ENCODE measurements at places on chromosomes 6 and 20.

- peak; percentile 97 for DNase-seq
Observed at GRCh38 chr6:154471609-154472362, 38.7 kb downstream of the CNKSR3 start.

- no peak for DNase-seq
Observed at GRCh38 chr20:46488451-46488850, 24.9 kb downstream of the ZNF334 start.

GRCh38 chr6:114955363-114955762, 612.5 kb upstream of the HS3ST5 start:
- no peak for DNase-seq

- DNase-seq: no peak
Observed at GRCh38 chr6:34829137-34829536, 37.3 kb downstream of the BLTP3A start.

- no peak for DNase-seq
Observed at GRCh38 chr6:15608396-15608795, 54.4 kb downstream of the DTNBP1 start.

- no peak for DNase-seq
Observed at GRCh38 chr6:51301962-51302361, 483.3 kb downstream of the TFAP2B start.

DNA sequence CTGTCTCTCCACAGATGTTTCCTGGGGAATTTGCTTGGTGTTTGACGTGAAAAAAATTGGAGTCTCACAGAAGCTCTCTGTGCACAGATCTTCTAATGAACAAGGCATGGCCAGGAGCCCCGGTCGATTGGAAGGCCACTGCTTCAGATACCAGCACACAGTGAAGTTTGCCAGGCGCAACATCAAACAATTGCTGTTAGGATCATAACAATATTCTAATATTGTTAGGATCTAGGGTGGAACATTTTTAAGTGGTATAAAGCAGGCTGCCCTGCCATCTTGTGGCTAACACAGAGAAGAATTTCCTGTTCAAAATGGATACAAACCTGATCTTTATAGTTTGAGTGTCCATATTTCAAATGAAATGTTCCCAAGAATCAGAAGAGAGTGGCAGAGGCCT, 64.1 kb downstream of the C6orf118 start:
- no peak for DNase-seq

DNA sequence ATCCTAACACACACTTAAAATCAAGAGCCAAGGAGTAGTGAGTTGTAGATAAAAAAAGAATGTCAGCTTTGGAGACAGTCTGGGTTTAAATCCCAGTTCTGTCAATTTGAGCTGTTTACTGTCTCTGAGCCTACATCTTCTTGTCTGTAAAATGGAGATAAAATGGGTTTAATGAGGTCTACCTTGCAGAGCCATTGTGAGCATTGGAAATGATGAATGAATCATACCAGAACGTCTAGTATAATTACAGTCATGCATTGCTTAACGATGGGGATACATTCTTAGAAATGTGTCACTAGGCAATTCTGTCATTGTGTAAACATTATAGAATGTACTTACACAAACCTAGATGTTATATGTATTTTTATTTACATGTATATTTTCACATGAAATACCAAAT, 17.6 kb upstream of the SGK2 start:
- no peak for DNase-seq

DNA sequence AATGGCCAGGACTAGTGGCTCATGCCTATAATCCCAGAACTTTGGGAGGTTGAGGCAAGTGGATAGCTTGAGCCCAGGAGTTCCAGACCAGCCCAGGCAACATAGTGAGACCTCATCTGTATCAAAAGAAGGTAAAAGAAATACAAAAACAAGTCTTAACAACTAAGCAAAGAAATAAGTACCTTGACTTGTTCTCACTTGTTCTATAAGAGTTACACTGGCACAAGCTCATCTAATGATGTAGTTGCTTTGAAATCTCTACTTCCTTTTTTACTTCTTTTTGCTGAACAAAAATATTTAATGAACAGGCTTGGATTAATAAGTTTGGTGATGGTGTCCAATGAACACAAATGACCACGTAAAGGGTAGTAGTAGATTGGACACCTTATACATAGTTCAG, 72.2 kb downstream of the SGK1 start:
- DNase-seq: no peak

DNA sequence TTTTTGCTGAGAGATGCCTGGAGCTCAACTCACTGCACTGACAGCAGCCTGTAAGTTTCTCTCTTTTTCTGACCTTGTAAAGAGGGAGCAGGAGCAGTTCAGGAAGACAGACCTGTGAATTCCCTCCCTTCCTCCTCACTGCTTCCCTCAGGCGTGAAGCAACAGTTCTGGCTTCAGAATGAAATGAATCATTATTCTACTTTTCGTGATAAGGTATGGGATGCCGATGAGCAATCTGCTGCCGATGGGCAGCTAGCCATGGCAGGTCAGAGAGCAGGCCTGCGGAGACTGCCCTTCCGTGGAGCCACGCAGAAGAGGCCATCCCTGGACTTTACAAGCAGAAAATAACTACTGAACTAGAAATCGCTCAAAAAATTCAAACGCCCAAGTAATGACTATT, 426.5 kb upstream of the RNF217 start:
- DNase-seq: peak; percentile 4

- DNase-seq: no peak
Observed at GRCh38 chr6:1070085-1070521, 241.8 kb upstream of the FOXQ1 start.

- no peak for DNase-seq
Observed at GRCh38 chr6:15331143-15331542, 85.3 kb downstream of the JARID2 start.

GRCh38 chr20:37643400-37643799, 50.4 kb upstream of the CTNNBL1 start:
- DNase-seq: no peak

DNA sequence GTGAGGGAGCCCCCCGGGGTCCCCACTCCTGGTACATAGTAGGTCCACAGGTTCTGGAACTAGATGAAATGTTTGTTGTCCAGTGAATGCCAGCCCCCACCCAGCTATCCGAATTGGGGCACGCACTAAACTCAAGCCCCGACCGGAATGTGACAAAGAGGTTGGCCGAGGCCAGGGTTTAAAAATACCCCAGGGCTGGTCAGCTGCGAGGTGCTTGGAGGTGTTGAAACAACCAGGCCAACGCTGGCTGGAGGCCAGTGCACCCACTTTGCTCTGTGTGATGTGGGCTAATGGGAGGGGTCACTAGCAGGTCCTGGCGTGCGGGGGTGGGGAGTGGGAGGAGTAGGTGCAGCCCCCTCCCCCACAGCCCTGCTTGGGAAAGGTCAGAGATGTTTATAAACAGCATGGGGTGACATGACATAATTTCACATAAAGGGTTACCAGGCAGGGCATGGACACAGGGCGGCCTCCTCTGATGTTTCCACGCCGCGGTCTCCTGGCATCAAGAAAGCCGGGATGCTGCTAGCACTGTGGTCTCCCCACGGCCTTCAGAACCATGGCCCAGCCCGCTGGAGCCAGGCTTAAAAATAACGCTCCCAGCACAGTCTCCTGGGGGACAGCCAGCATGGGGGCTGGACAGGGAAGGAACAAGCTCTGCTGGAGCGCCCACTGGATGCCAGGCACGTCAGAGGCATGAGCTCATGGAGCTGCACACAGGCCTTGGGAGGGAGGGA, 111.2 kb upstream of the PTPN1 start:
- no peak for DNase-seq

GRCh38 chr20:61600016-61600415, 348.0 kb downstream of the CDH4 start:
- DNase-seq: no peak

DNA sequence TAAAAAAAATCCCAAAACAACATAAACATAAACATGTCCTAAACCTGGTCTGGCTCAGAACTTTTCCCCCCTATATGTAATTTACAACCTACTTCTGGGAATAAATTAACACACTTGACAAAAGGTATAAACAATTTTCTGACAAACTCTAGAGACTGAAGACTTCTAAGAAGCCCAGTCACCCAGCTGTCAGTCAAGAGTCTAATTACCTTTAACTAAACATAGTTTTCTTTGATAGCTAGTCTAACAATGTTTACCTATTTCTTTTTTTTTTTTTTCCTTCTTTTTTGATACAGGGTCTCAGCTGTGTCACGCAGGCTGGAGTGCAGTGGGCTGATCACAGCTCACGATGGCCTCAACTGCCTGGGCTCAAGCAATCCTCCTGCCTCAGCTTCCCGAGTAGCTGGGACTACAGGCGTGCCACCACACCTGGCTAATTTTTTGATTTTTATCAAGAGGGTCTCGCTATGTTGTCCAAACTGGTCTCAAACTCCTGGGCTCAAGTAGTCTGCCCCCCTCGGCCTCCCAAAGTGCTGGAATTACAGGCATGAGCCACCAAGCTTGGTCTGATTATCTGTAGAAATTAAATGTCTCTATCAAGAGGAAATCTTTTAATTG, 932 bp upstream of the UBR2 start:
- no peak for DNase-seq

GRCh38 chr20:37816726-37817125, 86.2 kb upstream of the VSTM2L start:
- DNase-seq: no peak

- DNase-seq: no peak
Observed at GRCh38 chr6:51166914-51167313, 348.2 kb downstream of the TFAP2B start.

DNA sequence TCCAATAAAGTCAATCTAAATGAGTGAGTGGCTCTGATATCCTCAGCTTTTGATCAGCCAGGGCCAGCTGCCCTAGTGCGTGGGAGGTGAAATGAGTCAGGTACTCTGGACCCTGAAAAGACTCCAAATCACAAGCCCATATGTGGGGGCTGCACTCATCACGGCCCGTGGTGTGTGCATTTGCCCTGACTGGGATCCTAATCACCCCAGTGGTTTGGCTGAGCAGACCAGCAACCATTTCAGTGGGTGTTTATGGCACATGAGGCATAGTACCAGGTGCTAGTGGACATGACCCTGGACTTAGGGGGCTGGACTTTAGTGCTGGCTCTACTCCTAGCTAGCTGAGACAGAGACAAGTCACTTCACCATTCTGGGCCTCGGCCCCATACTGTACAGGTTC, 39.4 kb downstream of the SCML4 start:
- DNase-seq: no peak

DNA sequence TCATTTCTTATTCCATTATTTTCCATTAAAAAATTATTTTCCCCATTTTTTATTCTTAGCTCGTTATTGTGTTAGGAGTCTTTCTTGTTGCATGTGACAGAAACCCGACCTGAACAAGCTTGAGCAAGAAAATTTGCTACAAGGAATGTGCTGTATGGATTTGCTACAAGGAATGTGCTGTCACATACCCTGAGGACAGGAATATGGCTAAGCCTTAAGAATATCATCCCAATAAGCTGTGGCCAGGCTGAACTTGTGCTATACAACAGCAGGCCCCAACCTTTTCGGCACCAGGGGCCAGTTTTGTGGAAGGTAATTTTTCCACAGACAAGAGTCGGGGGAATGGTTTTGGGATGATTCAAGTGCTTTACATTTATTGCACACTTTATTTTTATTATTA, 114.0 kb downstream of the TRMT11 start:
- DNase-seq: no peak

GRCh38 chr20:58133020-58133808, 95.2 kb downstream of the ANKRD60 start:
- DNase-seq: no peak

- DNase-seq: no peak
Observed at GRCh38 chr20:46549188-46549972, 1.1 kb downstream of the OCSTAMP start.

GRCh38 chr6:51753635-51754034, 333.8 kb downstream of the PKHD1 start:
- no peak for DNase-seq

- no peak for DNase-seq
Observed at GRCh38 chr6:67411036-67411435, 1224.0 kb upstream of the ADGRB3 start.

GRCh38 chr6:170282512-170283158, 8.2 kb downstream of the DLL1 start:
- no peak for DNase-seq

DNA sequence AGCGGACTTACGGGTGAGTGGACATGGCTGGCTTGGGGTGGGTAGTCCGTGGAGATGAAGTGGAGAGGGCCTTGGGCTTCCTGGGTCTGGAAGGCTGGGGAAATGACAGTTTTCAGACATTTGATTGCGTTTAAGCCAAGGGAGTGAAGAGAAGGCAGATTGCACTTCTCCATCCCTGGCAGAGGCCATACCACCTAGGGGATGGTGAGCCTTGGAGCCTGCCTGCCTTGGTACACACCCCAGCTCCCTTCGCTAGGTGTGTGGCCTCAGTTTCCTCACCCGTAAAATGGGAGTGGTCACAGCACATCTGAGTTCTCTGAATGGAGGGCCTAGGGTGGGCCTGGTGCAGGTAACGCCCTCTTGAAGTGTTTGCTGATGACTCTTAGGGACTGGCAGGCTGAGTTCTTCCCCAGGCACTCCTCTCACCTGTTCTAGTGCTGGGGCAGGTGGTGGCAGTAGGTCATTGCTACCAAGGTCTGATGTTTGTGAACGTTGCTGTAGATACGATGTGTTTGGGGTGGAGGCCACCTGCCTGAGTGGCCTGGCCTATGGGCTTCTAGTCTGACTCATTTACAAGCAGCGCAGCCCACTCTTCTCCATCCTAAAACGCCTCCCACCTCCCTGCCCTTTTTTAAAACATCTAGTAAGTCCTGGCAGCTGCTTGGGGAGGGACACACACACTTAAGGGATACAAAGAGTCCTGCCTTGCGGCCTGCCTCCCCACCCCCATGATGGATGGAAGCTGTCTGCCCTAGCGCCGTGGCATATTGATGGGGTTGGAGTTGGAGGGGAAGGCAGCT, 2.3 kb downstream of the RBM38 start:
- DNase-seq: no peak

DNA sequence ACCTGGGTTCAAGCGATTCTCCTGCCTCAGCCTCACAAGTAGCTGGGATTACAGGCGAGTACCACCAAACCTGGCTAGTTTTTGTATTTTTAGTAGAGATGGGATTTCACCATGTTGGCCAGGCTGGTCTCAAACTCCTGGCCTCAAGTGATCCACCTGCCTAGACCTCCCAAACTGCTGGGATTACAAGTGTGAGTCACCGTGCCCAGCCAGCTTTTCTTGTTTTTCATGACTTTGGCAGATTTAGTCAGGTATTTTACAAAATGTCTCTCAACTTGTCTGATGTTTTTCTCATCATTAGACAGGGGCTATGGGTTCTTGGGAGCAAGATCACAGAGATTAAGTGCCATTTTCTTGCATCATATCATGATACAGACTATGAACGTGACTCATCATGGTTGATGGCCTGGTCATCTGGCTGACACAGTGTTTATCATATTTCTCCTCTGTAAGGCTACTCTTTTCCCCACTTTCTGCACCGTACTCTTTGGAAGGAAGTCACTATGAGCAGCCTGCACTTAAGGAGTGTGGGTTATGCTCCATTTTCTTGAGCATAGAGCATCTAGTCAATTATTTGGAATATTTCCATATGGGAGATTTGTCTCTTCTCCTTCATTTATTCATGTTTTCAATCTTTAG, 67.8 kb downstream of the RNF182 start:
- DNase-seq: no peak

DNA sequence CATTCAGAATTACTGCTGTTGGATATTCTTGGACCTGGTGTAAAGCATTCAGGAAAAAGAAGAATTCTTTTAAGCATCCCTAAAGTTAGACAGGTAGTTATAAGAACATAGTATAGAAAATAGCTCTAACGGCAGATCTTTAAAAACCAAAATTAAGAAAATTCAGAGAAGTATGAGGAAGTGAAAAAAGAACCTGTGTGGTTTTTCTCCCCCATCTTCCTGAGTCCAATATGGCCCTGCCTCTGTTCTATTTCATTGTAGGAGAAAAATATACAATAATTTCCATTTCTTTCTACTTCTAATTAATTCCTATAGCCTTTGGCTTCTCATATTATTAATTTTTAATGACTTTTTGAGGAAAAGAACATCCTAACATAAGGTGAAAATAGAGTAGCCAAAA, 47.1 kb downstream of the FHL5 start:
- no peak for DNase-seq

Measured in SHP77 treated with DMSO at 0.1 percent for 48 hours (cell line).